ENCODE measurements at places on chromosomes 12 and 14.
A peak's percentile ranks its signal among the peaks of the same experiment; 100 is the strongest.

DNA sequence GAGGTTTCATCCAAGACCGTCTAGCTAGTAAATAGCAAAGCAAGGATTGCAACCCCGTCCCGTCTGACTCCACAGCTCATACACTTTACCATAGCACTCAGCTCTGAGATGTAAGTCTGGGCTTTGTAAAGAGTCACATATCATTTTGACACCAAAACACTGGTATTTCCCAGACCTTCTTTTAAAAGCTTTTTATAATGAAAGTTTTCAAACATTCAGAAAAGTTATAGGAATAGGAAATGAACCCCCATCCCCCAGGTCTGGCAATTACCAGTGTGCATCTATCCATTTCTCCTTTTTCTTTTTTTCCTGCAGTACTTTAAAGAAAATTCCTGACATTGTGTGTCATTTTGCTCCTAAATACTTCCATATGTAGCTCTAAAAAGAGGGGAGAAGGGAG, 183.6 kb upstream of the CCND2 start:
- DNase-seq, result no peak

DNA sequence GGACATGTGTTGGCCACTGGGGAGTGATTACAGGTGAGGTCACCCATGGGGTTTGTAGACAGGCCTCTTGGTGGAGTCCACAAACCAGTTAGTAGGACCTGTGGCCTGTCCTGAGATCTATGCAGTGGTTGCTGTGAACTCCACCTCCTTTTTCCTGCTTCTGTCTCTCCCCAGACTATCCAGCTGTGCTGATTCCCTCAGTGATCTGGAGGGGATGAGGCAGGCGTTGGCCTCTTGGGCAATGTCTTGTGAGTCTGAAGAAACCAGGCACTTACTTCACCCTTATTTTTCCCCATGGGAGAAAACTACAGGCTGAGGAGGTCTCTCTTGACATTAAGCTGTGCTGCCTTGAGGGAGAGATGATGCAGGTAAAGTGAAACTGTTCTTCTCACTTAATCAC, 257.2 kb upstream of the PRICKLE1 start:
- DNase-seq, result no peak

DNA sequence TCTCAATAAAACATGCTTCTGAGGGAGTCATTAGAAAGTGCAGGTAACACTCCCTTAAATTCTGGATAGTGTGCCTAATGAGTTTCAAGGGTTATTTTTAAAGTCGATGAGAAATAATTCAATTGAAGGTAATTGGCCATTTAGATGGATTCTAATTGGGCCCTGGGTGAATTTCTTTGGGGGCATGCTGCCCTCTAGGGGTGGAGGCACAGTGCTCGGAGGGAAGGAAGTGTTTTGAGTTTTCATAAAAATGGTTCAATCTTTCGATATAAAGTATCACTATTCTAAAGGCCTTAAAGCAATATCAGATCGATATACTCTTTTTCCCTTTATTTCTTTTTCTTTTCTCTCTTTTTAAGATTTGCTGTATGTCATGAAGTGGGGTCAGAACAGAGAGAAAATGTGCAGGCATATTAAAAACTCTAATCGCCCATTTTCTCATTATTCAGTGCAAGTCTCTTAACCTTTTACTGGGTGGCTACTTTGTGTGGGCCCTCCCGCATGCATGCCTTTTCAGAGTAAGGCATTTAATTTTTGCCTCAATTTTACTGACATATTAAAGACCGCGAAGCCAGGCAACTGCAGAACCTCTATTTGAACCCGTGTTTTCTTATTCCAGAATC, 25.5 kb downstream of the NKX2-8 start:
- DNase-seq, result peak; percentile 20

- no peak for DNase-seq
Observed at GRCh38 chr12:56346675-56347074, 8.0 kb downstream of the IL23A start.

DNA sequence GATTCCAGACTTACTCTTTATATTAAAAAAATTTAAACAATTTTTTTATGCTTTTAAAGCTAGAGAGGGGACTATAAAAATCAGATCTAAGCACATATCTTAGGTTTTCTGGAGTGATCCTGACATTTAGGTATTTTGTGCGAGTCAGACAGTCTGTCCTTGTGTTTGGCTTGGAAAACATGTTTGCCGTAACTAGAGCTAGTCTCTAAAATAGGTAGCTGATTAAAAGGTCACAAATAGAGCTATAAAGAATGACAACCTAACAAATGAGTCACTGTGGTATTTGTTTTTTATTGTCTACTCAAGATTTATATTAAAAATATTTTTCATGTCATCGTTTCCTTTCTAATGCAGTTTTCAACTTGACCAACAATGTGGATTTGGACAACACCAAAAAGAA, 73.4 kb downstream of the MNAT1 start:
- no peak for DNase-seq

DNA sequence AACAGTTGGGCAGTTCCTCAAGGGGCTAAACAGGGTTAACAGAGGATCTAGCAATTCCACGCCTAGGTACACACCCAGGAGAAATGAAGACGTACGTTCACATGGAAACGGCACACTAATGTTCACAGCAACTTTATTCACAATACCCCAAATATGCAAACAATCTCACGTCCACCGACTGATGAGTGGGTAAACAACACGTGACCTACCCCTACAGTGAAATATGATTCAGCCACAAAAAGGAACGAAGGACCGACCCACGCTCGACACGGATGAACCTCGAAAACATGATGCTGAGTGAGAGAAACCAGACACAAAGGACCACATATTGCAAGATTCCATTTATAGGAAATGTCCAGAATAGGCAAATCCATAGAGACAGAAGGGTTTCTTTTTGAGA, 112.7 kb downstream of the NCOR2 start:
- no peak for DNase-seq

GRCh38 chr12:9333161-9333560, 125.0 kb upstream of the PZP start:
- DNase-seq, result no peak

DNA sequence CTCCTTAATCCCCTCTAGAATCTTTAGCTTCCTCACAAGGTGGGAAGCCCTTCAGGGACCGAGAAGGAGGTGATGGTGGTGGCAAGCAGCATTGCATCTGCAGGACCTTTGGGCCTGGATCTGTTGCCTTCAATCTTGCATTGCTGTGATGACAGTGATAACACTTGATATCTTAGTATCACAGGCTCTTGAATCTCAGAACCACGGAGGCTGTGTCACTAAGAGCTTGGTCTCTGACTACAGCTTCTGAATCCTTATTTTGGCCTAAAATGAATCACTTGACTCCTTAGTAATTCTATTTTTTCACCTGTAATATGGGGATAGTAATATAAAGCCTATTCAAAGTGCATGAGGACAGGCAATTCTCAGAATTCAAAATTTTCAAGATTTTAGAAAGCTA, 8.9 kb upstream of the AMN1 start:
- DNase-seq, result no peak

DNA sequence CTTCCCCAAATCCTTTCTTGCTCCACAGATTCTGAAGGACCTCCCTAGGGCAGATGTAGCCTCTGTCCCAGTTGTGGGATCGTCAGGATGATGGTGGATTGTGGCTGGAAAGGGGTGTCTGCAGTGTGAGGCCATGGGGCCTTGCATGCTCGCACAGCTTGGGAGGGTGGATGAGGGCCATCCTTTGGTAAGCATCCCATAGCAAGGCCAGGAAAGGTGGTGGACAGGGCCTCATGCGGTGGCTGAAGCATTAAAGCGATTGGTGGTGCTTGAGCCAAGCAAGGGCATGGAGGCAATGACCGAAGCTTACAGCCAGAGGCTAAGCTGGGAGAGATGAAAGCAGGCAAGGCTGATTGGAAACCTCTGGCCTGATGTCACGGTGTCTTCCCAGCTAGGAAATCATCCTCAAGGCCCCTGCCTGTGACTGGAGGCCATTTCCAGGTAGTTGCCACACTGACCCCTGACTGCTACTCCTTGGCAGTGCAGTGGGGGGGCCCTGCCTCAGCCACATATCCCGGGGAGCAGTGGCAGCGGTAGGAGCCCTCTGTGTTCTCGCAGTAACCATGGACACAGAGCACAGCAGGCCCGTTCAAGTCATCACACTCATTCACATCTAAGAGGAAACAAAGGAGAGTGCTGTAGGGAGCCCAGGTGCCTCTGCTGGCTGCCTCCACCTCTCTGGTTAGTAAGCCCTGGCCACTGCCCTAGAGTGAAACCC, 7.0 kb downstream of the ISCA2 start:
- no peak for DNase-seq

- no peak for DNase-seq
Observed at GRCh38 chr12:9687228-9687627, 17.7 kb downstream of the CLEC2D start.

DNA sequence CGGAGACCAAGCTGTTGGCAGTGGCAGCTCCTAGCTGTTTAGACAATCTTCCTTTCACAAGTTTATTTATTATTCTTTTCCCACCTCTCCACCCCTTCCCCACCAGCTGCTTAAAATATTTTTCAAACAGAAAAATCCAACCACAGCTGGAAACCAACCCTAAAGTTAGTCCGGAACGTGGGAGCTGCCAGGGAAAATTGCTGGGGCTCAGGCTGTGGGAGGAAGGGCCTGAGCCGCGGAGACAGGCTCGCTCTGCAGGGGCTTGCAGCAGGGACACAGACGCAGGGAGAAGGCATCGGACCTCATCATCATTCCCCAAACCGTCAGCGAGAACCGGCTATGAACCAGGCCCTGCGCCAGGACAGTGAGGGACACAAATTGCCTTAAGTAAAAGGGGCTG, 16.1 kb upstream of the TMEM106C start:
- no peak for DNase-seq

- DNase-seq, result no peak
Observed at GRCh38 chr14:79656056-79656455, 555.2 kb downstream of the DIO2 start.

DNA sequence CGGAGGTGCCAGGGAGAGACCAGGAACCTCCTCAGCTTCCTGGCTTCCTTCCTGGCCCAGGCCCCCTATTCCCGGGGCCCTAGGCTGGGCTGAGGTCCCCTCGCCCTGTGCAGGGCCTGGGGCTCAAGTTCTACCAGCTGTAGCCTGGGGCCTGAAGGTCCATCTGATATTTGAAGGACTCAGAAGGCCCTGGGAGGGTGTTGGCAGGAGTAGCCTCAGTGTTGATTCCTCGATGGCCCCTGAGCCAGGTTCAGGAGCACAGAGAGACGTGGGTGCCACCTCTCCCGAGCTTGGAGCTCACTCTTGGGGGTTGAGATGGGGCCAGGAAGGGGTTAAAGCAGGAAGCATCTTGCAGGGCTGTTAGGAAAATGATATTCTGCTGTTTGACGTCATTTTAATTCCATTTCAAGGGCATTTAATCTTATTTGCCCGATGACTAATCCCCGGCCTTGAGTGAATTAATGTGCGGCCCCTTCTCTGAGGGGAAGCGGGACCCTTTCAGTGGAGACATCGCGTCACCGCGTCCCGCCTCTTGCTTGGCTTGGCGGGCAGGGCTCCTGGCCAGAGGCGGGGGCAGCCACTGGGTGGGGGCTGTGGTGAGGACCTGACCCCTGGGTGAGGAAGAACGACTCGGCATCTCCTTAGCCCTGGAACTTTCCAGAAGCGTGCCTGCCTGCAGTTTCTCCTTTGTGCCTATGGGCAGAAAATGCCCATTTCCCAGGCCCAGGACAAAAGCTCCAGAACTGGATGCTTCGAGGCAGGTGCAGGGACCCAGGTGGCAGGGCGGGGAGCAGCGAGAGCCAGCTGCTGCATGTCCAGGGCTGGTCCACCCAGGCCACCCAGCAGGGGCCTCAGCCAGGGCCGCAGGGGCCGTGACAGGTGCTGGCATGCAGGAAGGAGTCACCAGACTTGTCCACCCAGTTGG, 158.3 kb downstream of the KIF26A start:
- no peak for DNase-seq

DNA sequence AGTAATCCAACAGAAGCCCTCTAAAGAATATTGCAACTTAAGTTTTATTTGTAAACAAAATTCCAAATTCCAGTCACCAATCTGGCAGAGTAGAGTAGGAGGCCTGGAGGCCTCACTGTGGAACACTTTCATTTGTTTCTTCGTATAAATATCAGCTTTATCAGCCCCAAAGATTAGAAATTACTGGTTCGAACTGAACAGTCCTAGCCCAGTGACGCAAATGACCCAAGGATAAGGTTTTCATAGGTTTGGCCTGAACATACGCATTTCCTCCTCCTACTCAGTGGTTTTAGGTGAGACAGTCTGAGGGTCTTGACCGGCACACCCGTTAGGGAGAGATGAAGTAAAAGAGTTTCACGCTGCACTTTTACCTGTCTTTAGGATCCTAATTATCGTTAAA, 1.7 kb downstream of the CDC42BPB start:
- no peak for DNase-seq

- DNase-seq, result no peak
Observed at GRCh38 chr12:59407799-59408198, 188.0 kb upstream of the SLC16A7 start.

DNA sequence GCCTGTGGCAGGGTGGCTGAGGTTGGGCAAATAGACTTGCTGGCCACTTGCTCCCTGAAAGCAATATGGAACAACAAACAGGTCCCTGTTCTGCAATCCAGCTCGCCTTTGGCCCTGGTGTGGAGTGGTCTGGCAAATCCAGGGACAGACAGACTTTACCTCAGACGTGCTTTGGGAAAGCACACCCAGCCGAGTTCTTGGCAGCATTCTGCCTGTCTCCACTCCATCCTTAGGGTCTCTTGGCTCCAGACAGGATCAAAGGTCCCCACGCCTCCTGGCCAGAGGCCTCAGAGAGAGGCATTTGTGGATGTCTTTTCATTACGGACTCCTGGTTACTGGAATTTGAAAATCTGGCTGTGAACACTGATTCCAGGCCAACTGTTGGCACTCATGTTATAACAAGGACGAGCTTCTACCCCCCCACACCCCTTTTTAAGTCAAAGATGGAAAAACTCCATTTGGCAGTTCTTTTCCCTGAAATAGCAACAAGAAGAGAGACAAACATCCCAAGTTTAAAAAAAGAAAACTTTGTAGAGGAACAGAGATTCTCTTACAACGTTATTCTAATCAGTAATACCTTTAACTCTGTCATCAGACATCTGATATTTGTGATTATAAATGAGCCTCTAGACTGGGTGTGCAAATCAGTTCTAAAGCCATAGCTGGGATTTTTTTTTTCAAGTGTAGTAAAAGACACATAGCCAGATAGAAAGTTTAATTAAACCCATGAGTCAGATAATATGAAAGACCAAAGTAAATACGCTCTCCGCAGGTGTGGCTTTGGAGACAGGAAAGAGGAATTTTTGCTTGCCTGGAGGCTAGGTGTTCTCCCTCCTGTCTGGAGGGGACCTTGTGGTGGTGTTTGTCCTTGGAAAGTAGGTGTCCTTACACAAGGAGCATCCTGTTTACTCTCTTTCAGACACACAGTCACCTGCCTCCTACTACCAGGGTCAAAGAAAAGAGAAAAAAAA, 60.7 kb downstream of the GALNT8 start:
- DNase-seq, result peak; percentile 72

- DNase-seq, result no peak
Observed at GRCh38 chr14:59439256-59439965, 25.8 kb downstream of the GPR135 start.

GRCh38 chr12:132622437-132623071, 4.0 kb downstream of the P2RX2 start:
- peak; percentile 8 for DNase-seq

DNA sequence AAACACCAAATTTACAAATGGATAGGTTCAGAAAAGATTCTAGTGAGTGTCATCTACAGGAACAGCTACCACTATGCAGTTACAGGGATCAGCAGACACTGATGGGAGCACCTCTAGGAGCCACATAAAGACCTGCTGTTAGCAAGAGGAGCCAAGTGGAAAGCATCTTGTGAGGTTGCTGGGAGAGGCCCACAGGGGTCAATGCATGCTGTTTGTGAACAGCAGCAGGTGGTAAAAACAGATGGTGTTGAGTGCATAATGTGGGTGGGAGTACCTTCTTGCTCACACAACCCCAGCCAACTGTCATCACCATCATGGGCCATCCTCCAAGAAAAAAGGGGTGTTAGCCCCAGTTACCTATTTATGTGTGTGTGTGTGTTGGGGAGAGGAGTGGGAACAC, 215.2 kb upstream of the SSTR1 start:
- DNase-seq, result no peak
